Heart right ventricle (tissue), 16 donors: ENCODE measurements at places on chromosomes 3 and 15.
A peak's percentile ranks its signal among the peaks of the same experiment; 100 is the strongest.

GRCh38 chr3:112847692-112848091, 1.0 kb upstream of the CD200R1L start:
- no peak for DNase-seq

DNA sequence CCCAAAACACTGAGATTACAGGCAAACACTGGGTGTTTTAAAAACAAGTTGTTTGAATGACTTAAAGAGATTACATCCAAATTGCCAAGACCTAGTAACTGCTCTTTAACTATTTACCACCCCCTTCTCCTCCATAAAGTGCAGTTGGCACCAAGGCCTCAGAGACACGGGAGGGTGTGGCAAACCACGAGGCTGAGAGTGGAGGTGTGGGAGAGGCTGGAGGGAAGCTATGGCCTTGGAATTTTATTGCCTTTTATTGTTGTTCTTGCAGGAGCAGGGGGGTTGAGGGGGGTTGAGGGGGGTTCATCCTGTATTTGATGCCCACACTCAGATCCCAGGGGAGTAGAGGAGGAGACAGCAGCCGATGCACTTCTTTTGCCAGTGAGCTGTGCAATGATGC, 75.9 kb upstream of the CTDSPL start:
- DNase-seq: no peak

GRCh38 chr3:66785191-66785909, 212.8 kb upstream of the KBTBD8 start:
- no peak for DNase-seq

GRCh38 chr3:103949693-103950092, 1417.0 kb upstream of the ALCAM start:
- no peak for DNase-seq

- DNase-seq: no peak
These were observed 149.5 kb downstream of the GREM1 start for GRCh38 chr15:32867313-32867626.

- no peak for DNase-seq
These were observed 488.1 kb upstream of the THBS1 start for GRCh38 chr15:39092761-39093160.

GRCh38 chr3:32002561-32003368, 21.2 kb downstream of the ZNF860 start:
- DNase-seq: no peak

DNA sequence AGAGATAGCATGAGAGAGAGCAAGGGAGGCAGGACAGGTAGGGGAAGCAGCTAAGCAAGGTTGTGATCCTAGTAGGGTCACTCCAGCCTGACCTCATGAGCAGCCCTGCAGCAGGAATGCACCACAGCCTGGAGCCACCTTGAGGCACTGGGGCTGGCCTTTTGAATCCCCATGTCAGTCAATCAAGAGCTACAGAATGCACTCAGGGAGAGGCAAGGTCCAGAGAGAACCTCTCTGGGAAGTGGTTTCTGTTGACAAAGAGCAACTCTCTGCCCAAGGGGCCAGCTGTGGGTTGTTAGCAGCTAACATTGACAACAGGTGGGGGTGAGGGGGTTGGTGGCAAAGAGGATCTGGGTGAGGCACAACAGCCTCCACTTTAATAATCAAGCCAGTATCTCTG, 54.6 kb downstream of the TRANK1 start:
- no peak for DNase-seq

- DNase-seq: no peak
These were observed 28.9 kb downstream of the MGA start for GRCh38 chr15:41689083-41689482.

- no peak for DNase-seq
These were observed 1042.0 kb downstream of the ROBO1 start for GRCh38 chr3:78725703-78726246.

- DNase-seq: no peak
These were observed 42.9 kb upstream of the ASB14 start for GRCh38 chr3:57335283-57335938.

- no peak for DNase-seq
These were observed 25.7 kb downstream of the ACAA1 start for GRCh38 chr3:38111201-38111600.

DNA sequence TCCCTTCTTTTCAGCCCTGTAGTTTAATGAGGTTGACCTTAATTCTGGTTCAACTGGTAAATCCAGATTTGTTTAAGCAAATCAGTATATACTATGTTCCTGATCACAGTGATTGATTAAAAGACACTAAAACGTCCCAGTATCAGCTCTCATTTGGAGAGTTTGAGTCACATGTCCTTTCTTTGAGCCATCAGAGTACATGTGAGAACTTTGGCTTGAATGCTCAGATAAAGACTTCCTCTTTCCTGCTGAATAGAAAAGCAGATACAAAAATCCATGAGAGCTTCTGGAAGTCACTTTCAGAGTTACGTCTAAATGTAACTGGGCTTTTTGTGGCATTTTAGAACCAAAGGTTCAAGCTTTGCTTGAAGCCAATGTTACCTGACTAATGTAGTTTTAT, 341.8 kb upstream of the SATB1 start:
- DNase-seq: no peak

- DNase-seq: peak; percentile 29
These were observed 84.7 kb downstream of the ETV5 start for GRCh38 chr3:186024210-186024609.

DNA sequence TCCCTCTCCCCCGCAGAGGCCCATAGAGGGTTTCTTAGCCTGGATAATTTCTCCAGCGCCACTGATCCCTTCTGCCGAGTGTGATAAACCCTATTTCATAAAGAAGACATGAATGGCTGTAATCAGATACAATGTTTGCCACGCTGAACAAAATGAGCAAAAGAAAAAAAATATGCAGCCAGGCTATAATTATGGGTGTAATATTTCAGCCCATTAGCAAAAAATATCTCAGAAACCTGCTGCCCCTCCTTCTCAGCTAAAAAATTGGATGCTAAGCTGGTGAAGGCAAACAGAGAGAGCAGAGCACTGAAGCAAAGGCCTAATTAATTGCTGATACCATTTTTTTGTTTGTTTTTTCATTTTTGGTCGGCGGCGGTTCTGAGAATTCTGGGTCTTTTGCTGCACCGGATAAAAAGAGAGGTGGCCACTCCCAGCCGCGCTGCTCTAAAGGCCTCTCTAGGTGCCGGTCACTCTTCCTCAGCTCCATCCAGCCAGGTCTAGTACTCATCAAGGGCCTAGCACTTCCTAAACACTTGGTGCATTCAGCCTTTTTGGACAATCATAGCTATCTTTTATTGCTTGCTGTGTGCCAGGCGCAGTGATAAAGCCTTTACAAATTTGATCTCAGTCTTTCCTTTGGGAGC, 128.7 kb upstream of the TLE3 start:
- no peak for DNase-seq

GRCh38 chr15:71752604-71753289, 57.6 kb upstream of the NR2E3 start:
- DNase-seq: no peak

- DNase-seq: no peak
These were observed 94.2 kb upstream of the THRB start for GRCh38 chr3:24588629-24589512.

DNA sequence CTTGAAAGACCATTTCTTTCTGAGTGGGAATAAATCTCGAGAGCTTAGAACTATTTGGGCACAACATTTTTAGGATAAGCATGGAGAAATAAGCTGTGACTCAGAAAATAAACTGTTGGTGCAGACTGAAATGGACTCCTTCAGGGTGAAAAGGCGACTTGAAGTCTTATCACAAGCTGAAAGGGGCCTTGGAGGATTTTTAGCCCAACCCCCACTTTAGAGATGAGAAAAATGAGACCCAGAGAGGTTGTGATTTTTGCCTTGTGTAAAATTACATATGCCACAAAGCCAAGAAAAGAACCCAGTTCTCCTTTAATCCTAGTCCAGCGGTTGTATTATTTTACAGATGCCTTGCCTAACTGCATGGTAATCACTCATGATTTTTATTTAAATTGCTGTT, 1.5 kb downstream of the ATP1B3 start:
- no peak for DNase-seq

DNA sequence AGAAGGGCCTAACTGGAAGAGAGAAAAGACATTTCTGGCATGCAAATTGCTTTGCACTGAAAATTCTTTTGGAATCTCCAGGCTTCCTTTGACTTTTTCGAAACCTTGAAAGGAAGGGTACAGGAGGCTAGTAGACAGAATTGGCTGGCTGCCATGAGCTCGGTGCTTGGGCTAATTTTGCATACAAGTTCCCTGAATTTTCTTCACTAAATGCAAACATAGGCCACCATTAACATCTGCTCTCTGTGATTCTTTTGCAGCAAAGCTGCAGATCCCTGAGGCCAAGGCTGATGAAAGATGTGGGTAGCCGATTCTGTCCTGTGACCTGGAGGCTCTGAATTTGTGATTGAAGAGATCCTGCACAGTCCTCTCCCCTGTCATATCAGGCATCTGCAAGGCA, 247.8 kb upstream of the MCTP2 start:
- DNase-seq: peak; percentile 25

- DNase-seq: no peak
These were observed 143.7 kb upstream of the ZNF385D start for GRCh38 chr3:21894459-21895340.

GRCh38 chr3:140617135-140617534, 60.7 kb upstream of the TRIM42 start:
- no peak for DNase-seq

GRCh38 chr3:197083486-197083885, 53.9 kb upstream of the MELTF start:
- no peak for DNase-seq

DNA sequence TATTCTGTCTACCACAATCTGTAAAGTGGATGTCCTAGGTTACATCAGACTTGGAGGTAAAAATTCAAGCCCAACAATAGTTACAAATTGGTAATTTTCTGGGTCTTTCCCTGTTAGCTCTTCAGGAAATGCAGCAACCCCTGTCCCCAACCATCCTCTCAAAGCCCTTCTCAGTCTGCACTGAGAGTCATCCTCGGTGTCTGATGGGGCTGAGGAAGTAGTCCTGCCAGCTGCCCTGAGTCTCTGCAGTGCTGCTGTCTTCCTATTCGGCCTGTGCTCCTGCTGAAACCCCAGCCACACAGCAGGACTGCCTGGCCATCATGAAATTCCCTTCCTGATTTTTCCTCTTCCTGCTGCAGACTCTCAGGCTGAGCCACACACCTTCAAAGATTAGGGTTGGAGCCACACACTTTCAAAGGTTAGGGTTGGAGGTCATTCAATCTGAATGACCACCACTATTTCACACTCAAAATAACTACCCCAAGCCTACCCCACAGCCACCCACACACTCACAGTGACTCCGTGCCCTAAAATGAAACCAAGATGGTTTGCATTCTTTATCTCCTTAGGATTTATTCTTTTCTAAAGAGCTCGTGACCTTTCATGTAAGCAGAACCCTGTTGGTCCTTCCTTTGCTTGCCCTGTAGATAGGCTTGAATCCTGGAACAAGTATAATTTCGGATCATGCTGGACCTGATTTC, 17.6 kb downstream of the TRIM42 start:
- no peak for DNase-seq

DNA sequence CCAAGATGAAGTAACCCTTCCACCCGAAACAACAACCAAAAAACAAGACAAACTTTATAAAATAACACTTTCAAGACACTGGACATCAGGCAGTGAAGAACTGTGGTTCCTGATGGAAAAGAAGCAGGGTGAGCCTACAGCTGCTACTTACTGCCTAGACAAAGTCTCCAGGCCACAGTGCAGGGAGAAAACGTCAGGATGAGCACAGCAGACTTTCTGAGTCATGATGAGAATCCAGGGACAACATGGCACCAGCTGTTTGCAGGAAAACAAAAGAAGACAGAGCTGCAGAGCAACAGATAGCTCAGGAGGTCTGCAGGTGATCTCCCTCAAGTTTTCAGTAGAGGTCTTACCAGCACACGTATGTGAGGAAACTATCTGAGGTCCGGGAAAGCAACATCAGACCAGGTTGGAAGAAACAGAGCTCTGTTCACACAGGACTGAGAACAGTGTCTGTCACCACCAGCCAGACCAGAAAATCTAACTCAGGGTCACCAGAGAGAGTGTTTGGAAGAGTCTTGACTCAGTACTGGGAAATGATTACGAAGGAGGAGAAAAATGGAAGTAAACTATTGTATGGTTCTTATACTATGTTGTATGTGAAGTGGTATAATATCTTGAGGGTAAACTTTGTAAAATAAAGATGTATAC, 108.9 kb downstream of the ANO10 start:
- DNase-seq: no peak

- no peak for DNase-seq
These were observed 325.9 kb downstream of the MECOM start for GRCh38 chr3:169337500-169338078.

GRCh38 chr3:47705391-47705790, 76.3 kb downstream of the SMARCC1 start:
- DNase-seq: no peak

GRCh38 chr15:56839099-56839498, 79.3 kb upstream of the TCF12 start:
- no peak for DNase-seq

DNA sequence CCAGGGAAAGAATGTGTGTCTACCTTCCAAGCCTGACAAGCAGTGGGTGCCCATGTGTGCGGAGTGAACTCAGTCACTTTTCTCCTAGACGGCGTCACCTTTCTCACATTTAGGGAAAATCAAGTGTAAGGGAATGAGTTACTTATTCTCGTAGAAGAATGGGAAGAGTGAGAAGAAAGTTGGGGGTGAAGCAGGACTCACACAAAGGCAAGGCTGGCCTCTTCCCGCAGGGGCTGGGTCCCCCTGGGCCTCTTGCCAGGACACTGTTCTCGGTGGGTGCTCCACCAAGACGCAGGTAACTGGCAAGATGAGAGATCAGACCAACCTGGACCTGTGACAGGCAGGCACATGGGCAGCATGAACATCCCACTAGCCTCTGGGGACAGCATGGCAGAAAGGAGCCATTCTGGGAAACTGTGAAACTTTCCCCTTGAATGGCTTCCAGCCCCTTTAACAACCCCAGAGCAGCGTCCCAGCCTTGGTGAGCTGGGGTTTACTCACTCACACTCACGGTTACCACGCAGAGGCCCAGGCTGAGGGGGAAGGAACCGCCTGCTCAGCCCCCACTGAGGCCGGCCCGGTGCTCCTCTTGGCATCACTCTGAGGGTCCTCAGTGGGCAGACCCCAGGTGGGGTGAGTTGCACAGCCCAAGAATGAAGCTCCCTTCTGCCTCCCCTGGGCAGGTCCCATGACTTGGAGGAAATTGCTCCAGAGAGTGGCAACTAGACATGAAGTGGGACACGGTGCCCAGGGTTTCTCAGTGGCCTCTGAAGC, 15.0 kb upstream of the SRP14 start:
- DNase-seq: no peak

DNA sequence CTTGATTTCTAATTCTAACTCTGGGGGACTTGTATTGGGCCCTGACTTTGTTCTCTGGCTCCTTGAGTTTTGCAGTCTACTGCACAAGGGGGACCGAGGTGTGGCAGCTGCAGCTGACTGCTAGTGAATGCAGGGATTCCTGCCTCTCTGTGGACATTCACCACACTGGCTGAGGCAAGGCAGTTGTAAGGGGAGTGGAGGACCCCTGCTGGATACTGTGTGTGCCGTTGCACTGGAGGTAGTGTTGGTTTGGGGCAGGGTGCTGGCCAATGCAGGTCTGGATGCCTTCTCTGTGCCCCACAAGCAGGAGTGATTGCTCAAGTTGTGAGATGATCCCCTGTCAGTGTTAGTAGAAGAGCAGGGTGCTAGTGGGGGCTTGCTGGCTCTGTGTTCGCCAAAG, 626.1 kb downstream of the SQOR start:
- DNase-seq: no peak

GRCh38 chr3:72568083-72568482, 280.2 kb downstream of the SHQ1 start:
- DNase-seq: no peak
